ENCODE measurements at places on chromosomes 2 and 18. TPM values are rescaled to one million over a fixed set of nuclear protein-coding genes. Genes with fewer than 3 reads are reported as not detected.

The RASGRP3 gene
- total RNA-seq, result 19.8 TPM

The IL1A gene
- not detected for total RNA-seq

The KLHL14 gene
- 69.8 TPM for total RNA-seq

The CDKL4 gene
- 0.66 TPM for total RNA-seq

The PARD6G gene
- total RNA-seq, result 10.3 TPM

The PAX3 gene
- total RNA-seq, result 19.3 TPM

The MARCO gene
- not detected for total RNA-seq

The ANKRD62 gene
- total RNA-seq, result not detected

The LINC00305 gene
- 0.21 TPM for total RNA-seq

The KIAA2012 gene
- total RNA-seq, result not detected

The IL36G gene
- total RNA-seq, result 0.30 TPM

The SERPINB11 gene
- total RNA-seq, result not detected

The MAP3K19 gene
- total RNA-seq, result not detected

The SLC4A5 gene
- total RNA-seq, result 2.3 TPM

The RAB6C gene
- total RNA-seq, result not detected

The SH2D6 gene
- not detected for total RNA-seq

The NCKAP5 gene
- total RNA-seq, result 0.21 TPM

The HOXD9 gene
- total RNA-seq, result not detected

The C1QL2 gene
- 0.30 TPM for total RNA-seq

The CYP1B1 gene
- 0.18 TPM for total RNA-seq

The VRK2 gene
- total RNA-seq, result 13.4 TPM

The TSPYL6 gene
- not detected for total RNA-seq

The KLF7 gene
- total RNA-seq, result 9.3 TPM

The MYO7B gene
- total RNA-seq, result not detected

All from cardiac muscle cell (in vitro differentiated cells and primary cell).